ENCODE measurements at places on chromosomes 6 and 20.
A peak's percentile ranks its signal among the peaks of the same experiment; 100 is the strongest.

- no peak for DNase-seq
Observed at GRCh38 chr6:3596766-3597165, 139.9 kb upstream of the SLC22A23 start.

DNA sequence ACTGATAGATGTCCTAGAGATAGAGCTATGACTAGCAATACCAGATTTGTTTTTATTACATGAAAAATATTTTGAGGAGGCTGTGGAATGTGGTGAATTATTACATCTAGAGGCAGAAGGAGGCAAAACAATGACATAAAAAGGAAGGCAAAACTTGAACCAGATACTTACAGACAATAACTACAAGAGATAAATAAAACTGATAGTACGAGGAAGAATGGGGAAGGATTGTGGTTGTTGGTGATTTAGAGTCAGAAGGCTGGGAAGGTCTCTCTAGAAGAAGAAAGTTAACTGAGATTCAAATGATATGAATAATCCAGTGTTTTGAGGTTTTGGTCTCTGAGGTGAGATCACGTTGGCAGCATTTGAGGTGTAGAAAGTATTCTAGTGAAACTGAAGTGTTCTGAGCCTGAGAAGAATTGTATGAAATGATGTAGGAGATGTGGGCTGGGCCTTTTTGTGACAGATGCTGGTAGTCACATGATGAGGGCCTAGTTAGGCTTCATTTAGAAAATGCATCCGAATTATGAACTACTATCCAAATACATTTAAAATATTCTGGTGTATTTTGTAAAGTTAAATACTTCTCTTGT, 589.1 kb downstream of the EYS start:
- no peak for DNase-seq

GRCh38 chr6:56761651-56762050, 119.0 kb upstream of the DST start:
- DNase-seq = no peak

DNA sequence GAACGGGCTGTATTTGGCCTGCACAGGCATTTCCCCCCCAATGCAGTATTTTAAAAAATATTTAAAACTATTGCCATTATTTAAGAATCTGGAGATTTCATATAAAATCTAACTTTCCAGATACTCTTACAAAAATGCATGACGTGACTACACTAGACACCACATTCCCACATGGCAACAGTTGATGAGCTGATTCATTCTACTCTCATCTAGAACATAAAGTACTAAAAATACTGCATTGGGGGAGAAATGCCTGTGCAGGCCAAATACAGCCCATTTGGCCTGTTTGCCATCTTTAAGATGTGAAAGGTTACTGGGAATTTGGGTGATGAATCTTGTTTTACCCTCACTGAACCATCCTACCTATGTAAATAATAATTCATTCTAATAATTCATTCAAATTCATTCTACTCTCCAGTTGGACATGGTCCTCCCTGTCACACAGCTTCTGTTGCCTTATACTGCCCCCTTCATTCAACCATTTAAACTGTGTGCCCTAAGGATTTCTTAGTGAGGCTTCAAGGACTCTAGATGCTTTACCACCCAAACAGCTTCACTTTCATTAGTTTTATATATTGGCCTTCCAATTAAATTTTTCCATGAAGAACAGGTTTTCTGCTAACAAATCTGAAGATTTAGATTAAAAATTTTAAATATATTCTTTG, 6.9 kb upstream of the ZSCAN16 start:
- no peak for DNase-seq

DNA sequence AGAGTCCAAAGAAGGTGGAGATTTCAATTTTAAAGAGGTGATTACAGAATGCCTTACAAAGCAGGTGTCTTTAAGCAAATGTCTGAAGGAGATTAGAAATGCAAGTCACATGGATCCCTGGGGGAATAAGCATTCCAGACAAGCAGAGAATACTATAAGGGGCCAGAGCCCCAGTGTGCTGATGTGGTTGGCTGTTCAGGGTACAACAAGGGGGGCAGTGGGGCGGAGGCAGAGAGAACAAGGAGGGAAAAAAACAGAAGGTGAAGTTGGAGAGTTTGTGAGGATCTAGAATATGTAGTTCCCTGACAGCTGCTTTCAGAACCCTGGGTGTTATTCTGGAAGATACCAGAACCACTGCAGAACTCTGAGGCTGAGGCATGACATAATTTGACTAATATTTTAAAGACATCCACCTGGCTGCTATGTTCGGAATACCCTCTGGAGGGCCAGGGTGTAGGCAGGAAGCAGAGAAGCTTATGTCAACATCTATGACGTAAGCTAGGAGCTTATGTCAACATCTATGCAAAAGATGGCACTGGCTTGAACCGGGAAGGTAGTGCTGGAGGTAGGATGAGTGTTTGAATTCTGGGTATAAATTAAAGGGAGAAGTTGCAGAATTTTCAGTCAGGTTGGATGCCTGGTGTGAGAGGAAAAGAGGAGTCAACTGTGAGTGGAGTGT, 276.3 kb upstream of the AGPAT4 start:
- no peak for DNase-seq

GRCh38 chr6:84428300-84428907, 201.0 kb upstream of the CEP162 start:
- no peak for DNase-seq

- no peak for DNase-seq
Observed at GRCh38 chr6:154496793-154497517, 13.5 kb downstream of the CNKSR3 start.

GRCh38 chr6:72720464-72720863, 98.6 kb downstream of the KCNQ5 start:
- DNase-seq = no peak

GRCh38 chr20:17617868-17618672, 48.2 kb downstream of the DSTN start:
- DNase-seq = no peak

GRCh38 chr20:48538058-48538825, 289.6 kb downstream of the PREX1 start:
- DNase-seq = no peak

DNA sequence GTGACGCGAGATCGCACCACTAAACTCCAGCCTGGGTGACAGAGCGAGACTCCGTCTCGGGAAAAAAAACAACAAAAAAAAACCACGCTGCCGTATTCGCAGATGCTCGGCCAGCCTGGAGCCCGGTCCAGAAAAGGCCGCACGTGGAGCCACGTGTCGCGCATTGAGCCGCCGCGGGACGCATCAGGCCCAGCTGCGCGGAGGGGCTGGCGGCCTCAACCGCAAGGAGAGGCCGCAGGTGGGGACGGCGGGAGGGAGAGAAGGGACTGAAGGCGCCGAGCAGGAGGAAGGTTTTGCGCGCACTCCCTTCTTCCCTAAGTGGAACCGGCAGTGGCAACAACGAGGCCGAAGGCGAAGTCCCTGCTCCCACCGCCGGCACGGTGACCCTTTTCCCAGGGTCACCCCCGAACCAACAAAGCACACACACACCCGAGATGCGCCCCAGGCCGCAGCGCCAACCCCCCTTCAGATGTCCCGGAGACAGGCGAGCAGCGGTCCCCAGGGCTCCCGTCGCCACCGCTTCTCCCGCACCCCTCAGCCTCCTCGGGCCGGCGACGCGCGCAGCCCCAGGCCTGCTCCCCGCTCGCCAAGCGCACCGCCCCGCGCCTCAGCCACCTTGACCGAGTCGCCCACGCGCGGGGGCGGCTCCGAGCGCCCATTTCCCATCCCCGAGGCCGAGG, 681 bp downstream of the SYCP2 start:
- DNase-seq = no peak

DNA sequence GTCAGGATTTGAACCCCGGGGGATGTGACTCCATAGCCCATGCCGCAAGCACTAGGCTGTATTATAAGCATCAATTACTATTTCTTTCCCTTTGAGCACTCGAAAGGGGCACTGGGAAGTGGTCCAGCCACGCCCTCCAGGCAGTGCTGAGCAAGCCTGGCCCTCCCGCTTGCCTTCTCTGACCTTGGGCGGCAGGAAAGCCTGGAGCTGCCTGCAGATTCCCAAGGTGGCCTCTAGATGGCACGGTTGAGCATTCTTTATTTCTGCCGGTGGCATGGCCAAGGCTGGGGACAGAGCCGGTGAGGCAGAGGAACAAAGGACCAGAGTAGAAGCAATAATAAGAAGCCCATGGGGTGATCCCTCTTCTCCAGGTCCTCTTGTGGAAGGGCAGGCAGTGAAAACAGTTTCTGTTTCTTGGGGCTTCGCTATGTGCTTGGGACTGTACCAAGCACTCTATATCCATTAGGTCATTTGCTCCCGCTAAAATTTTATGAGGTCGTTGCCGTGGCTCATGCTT, 32.0 kb downstream of the ARHGAP40 start:
- DNase-seq = peak; percentile 36

DNA sequence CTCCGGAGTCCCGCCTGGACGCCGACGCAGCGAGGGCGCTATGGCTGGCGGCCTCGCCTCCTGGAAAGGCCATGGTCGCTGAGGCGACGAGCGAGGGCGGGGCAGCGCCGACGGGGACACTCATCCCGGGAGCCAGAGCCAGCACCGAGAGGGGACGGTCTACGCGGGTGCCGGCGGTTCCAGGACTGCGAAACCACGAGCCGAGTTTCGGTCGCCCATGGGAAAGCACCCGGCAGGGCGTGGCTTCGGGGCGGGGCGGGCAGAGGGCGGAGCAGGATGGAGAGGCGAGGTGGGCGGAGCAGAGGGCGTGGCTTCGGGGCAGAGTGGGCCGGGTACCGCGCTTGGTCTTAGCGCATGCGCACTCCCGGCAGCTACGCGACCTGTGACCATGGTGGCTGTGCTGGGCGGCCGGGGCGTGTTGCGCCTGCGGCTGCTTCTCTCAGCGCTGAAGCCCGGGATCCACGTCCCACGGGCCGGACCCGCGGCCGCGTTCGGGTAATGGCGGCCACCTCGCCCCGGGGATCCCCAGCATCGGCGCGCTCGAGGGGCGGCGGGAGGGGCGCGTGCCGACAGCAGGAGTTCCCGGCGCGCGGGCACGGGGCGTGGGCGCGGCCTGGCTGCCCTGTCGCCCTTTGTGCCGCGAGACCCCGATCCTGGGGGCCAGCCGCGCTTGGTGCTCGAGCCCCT, at the start of gene BPHL:
TSS of gene BPHL (plus strand) at position 359 of the 687 bp plus-strand sequence. CDS start at position 389, 30 bp downstream.
- peak; percentile 99 for DNase-seq

DNA sequence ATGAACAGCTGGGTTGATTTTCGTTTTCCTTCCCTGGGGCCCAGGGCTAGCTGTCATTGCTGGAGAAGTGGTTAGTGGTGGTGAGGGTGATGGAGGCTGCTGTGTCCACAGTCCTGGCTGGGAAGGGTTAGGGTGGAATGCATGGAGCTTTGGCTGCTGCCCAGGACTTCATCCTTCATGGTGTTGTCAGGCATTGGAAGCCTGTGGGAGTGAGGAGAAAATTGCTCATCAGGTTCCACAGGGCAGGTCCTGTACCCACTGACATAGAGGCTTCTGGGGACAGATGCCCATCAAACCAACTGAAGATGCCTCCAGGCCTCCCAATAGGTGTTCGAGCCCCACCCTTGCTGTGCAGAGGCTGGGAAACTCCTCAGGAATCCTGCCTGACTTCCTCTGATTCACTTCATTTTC, 262.4 kb upstream of the SUPT3H start:
- no peak for DNase-seq

DNA sequence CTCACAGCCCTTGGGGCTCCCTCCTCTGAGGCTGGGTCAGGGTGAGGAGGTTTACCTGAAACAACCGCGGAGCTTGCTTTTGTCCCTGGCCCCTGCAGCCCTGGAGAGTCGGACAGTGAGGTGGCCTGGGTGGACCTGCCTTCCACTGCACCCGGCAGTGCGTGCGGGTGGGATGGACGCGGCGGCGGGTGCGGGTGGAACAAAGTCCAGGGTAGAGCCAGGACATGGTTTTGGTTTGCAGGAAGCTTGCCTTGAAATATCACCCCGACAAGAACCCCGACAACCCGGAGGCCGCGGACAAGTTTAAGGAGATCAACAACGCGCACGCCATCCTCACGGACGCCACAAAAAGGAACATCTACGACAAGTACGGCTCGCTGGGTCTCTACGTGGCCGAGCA, 27.1 kb downstream of the UCKL1 start:
- DNase-seq = no peak

DNA sequence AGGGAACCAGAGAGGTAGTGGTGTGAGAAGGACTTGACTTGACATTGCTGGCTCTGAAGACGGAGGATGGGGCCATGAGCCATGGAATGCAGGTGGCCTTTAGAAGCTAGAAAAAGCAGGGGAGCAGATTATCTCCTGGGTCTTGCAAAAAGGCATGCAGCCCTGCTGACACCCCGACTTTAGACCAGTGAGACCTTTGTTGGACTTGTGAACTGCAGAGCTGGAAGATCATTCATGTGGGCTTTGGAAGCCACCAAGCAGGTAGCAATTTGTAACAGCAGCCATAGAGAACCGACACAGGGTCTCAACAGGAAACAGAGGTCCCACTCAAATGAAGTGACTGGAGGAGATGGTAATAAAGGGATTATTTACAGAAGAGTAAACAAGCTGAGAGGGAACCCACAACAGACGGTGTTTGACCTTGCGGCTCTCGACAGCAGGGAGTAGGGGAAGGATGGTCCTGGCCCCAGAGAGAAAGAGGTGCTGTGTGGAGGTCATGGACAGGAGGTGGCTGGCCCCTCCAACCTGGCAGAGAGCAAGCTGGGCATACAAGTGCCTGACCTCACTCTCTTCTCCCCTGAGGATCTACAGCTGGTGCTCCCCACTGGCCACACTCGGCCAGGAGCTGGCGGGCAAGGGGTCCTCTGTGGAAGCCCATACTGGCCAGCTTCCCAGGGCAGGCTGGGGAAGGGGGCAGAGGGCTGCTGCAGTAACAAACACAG, 43.9 kb downstream of the SLC22A23 start:
- no peak for DNase-seq

DNA sequence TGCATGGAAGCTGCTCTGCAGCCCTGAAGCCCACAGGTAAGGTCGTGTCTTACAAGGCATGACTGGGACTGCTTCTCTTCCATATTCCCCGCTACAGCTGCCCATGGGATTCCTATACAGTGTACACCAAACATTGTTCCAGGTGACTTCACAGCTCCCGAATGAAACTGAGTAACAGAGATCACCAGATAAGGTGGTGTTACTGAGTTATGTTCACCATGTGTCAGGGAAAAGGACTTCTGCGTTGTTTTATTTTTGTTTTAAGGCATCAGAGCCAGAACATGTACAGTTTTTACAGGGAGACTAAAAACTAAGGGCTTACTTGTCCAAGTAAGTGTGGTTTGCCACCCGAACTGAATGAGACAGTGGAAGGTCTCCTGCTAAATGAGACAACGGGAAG, 138.3 kb downstream of the CD83 start:
- no peak for DNase-seq

DNA sequence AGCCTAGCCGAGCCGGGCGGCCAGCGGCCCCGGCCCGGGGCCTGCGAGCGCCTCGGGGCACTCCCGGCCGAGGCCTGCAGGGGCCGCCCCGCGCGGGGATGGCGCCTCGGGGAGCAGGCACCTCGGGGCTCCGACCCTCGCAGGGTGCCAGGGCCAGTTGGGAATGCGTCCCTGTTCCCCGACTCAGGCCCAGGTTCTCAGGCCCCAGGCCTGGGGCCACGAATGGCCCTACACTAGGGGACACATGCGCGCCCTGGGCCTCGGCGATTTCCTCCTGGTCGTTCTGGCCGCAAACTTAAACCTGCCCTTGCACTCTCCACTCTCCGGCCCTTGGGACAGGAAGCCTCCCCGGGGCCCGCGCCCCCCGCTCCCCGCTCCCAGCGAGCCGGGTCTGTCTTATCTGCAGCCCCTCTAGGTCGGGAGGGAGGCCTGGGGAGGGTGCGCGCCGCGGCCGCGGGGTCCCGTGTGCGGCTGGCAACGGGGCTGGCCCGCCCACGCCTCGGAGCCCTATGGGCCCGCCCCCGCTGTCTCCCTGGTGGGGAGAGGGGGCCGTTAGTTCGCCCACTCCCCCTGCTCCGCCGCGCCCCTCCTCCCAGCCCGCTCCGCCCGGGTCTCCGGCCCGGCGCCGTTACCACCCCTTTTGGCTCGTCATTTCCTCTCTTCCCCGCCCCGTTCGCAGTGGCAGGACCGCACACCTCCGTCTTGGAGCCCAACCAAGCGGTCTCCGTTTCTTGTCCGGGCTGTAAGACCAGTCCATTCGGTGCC, 611 bp downstream of the NFYA start:
- DNase-seq = peak; percentile 73
